Dermis blood vessel endothelial cell (primary cell): ENCODE measurements at places on chromosomes 16 and 17. TPM values are rescaled to one million over a fixed set of nuclear protein-coding genes. Genes with fewer than 3 reads are reported as not detected.

GRCh38 chr17:32810690-32811089, 66.2 kb downstream of the MYO1D start:
- DNase-seq, result no peak

Gene TAC4
- total RNA-seq, result not detected in 2 replicates

GRCh38 chr17:58531661-58532554, 17.5 kb upstream of the MTMR4 start:
- DNase-seq, result peak; percentile 65

- DNase-seq, result no peak
Observed at GRCh38 chr17:63701868-63702720, 2.2 kb upstream of the LIMD2 start.

Gene FADS6
- total RNA-seq, result 0.05 TPM in 1 of 2 replicates, not detected in the other

- DNase-seq, result no peak
Observed at GRCh38 chr16:11302977-11303376, 21.8 kb upstream of the PRM1 start.

DNA sequence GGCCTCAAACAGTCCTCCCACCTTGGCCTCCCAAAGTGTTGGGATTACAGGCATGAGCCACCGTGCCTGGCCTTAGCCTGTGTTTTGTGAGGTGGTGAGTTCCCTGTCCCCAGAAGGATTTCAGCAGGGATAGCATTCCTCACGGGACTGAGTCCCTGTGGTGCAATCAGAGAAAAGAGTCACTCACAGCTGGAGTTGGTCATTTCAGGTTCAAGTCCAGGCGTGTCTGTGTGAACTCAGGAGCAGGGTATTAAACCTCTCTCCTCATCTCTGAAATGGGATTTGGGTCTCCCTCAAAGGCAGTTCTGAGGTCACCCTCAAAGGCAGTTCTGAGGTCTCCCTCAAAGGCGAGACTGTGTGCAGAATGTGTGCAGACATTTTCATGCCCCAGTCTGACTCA, 28.6 kb downstream of the NPTX1 start:
- no peak for DNase-seq

DNA sequence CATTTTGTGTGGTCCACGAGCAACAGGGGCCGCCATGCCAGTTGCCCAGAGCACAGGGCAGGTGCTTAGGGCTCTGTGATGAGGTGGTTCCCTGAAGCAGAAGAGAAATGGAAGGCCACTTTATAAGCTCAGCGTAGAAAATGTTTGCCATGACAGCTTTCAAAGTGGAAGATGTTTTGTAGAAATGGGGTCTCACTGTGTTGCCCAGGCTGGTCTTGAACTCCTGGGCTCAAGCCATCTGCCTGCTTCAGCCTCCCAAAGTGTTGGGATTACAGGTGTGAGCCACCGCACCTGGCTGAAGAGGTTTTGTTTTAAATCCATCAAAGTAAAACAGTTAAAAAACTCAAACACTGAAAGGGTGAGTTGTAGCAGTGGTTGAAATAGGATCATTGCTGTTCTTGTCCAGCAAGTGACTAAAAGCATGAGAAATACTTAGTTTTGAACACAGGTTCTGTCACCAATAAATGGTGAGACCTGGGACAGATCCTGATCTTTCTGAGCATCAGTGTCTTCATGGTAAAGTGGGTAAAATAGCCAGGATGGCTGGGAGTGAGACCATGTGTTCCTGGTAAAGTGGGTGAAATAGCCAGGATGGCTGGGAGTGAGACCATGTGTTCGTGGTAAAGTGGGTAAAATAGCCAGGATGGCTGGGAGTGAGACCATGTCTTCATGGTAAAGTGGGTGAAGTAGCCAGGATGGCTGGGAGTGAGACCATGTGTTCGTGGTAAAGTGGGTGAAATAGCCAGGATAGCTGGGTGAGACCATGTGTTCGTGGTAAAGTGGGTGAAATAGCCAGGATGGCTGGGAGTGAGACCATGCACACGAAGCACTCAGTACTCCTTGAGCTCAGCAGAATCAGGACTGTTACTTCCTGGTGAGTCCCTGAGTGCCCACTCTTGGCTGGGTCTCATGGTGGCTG, 46.0 kb downstream of the BANP start:
- no peak for DNase-seq

Gene PRSS22
- total RNA-seq, result not detected in 2 replicates

Gene TEKT1
- total RNA-seq, result not detected in 2 replicates

DNA sequence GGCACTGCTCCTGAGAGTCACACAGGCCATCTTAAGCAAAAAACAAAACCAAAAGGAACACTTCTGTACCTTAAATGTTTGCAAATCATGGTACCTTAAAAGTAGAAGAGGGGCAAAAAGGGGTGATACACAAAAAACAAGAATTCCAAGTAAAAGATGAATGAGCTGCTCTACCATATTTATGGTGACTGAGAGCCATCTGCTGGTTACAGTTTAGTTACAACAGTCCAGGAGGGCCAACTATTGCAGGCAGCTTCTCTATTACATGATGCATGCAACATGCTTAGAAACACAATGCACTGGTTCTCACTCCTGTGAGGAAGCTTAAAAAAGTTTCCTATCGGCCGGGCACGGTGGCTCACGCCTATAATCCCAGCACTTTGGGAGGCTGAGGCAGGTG, 53.5 kb downstream of the STX8 start:
- peak; percentile 76 for DNase-seq

DNA sequence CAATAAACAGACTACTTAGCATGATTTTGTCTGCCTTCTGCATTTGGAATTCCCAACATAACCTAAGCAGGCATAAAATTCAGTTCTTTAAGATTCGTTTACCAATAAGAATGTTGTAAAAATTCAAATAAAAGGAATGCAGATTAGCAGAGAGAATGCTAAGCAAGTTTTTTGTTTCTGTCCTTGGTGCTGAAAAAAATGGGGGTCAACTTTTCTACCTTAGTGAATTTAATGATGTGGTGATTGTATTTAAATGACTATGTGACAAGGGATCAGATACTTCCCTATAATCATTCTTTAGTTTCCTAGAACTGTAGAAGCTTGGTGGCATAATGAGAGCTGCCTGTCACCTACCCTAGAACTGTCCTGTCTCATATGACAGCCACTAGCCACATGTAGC, 159.5 kb downstream of the RBFOX1 start:
- no peak for DNase-seq

- DNase-seq, result no peak
Observed at GRCh38 chr16:2535625-2536013, 2.2 kb upstream of the PDPK1 start.

DNA sequence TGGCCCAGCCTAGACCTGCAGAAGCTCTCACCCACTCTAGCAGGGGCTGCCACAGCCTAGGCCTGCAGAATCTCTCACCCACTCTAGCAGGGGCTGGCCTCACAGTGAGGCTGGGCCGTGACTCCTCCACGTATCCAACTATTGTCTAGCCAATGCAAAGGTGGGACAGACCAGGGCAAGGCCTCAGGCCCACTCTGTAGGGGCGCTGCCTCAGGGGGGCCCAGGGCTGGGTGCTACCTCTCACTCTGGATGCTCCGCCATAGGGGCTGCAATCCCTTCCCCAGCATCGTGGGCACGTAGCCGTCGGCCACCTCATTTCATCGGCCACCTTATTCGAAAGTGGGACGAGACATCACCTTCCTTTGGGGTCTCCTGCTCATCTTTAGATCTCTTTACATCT, 51.7 kb downstream of the RPH3AL start:
- DNase-seq, result no peak

Gene CD300E
- total RNA-seq, result not detected in 2 replicates

DNA sequence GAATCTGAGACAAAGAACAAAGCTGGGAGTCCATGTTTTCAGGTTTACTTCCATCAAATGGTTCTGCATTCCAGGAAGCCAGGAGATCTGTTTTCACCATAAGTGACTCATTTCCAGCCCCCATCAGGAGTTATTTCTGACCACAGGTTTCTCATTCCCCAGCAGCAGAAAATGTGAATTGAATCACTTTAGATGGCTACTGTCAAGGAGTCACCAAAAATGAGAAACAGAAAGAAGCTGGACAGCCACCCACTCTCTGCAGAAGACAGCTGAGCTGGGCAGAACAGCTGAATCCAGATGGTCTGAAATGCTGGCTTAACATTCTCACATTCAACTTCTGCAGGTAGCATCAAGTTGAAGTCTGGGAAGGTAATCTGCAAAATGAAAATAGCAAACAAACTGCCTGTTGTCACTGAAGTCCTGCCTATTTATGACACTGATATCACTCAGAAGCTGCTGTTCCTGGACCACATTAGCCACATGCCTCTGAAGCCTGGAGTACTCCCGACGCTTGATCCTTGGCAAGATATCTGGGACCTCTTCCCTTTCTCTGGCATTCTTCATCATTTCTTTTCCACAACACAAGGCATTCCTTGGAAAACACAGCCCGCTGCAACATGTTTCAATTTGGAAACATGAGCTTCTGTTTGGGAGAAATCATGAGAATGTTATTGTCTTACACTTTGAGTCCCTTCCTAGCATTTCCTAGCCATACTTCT, 15.3 kb downstream of the CCL11 start:
- DNase-seq, result peak; percentile 73

DNA sequence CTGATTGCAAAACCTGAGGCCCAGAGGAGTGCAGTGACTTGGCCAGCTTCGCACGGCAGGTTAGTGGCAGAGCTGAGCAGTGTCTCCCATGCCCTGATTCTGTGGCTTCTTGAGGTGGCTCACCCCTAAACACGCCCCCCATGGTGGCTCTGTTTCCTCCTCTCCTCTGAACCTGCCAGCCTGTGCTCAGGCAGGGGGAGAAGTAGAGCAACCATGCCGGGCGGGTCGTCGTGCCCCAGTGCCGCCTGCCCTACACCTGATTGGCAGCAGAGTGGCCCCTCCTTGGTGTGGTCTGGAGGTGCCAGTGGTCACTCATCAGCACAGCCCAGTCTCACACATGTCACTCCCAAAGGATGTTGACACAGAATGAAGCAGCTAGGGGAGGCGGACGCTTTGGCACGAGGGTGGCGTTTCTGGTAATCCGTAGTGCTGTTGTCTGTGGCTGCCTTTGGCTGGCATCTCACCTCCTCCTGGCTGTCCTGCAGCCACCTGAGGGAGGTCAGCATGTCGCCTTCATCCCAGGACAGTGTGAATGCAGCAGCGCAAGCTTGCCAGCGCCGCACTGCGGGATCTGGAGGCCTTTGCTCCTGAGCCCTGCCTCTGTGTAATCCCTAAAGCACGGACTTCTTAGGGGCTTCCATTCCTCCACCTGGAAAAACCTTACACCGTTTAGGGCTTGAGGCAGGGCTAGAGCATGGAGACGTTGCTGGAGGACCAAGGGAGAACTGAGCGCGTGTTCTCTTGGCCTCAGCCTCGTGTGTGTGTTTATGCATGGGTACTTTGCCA, 294.7 kb downstream of the SEC14L1 start:
- no peak for DNase-seq

GRCh38 chr17:73795730-73796129, 151.5 kb upstream of the SDK2 start:
- DNase-seq, result no peak

Gene LIMD2
- 46.5 and 64.4 TPM in 2 replicates for total RNA-seq

Gene PTGES3L
- 0.14 TPM in 1 of 2 replicates, not detected in the other for total RNA-seq

DNA sequence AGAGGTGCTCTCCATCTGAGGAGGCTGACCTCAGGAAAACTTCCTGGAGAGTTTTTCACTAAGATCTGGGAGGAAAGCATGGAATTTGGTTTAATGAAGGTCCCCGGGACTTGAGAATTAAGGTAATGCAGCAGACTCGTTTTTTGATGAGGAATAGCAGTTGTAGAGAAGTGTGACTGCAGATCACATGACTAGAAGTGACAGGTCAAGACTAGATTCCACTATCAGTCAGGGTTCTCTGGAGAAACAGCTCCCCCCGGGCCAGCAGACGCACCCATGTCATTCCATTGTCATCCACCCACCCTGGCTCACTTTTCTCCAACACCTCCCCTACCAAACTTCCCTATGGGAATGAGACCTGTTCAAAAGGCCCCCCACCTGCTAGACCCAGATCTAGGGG, 1.9 kb upstream of the DHRS13 start:
- no peak for DNase-seq

- DNase-seq, result peak; percentile 59
Observed at GRCh38 chr17:7835814-7836595, 2.0 kb downstream of the KDM6B start.

DNA sequence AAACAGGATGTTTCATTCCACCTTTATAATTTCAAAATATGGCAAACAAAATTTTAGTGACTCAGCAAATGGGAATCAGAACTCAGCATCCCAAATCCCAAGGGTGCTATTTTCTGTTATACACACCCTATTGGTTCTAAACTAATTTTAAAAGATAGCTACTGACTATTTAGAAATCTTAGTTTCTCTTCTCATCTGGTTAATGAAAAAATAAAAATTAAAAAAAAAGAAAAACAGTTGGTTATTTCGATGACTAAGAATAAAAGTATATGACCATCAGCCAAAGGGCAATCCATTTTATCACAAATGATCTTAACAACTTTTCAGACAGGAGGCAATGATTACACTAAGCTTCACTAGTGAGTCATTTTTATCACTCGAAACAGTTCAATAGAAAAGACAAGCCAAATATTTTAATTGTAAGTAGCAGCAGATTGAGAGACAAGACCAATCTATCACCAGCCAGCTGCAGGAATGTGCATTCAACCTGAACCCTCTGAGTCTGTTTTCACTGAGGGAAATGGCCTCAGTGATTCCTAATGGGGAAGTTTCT, 15.2 kb downstream of the PHLPP2 start:
- peak; percentile 39 for DNase-seq

Gene TM4SF5
- total RNA-seq, result not detected in 2 replicates

DNA sequence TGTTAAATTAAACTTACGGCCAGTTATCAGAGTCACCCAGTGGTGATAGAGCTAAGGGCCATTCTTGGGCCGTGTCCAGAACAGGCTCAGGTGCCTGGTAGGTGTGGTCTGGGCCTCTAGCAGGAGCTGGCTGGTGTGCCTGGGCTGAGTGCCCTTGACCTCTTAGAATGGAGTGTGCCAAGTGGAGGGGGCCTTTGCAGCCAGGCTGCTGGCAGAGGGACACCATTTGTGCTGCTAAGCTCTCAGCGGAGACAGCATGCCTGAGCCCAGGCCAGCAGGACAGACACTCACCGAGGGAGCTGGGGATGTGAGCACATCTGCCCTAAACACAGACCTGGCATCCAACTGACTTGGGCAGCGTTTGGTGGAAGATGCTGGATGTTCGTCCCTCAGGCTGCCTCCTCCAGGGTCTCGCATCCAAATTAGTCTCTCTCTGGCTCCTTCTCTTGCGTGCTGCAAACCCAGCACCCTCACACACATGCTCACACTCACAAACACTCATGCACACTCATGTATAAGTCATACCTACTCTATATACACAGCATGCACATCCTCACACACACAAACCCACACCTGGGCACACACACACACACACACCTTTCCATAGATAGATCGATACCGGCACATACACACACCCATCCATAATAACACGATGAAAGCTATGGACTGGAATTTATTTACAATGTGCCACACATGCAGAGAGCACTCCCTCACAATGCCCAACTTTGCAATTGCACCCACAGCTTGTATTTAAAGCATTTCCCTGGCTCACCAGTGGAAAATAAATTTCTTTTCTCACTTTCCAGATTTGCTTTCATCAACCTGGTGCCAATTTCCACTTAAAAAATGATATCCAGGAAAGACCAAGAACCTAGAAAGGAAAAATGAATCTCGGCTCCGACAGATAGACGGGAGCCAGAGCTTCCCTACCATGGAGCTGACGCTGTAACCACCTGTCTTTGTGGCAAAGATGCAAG, 33.6 kb upstream of the CDH5 start:
- DNase-seq, result no peak

Gene CDH13
- total RNA-seq, result 135 and 210 TPM in 2 replicates

Gene MYH8
- not detected in 2 replicates for total RNA-seq
